GM06990 (cell line): ENCODE measurements at places on chromosomes 3 and 15.

- DNase-seq = no peak
These were observed 547.3 kb downstream of the MECOM start for GRCh38 chr3:169116056-169116693.

- DNase-seq = no peak
These were observed 3.2 kb upstream of the KY start for GRCh38 chr3:134654031-134654430.

- DNase-seq = no peak
These were observed 41.5 kb upstream of the MTMR10 start for GRCh38 chr15:31032961-31033371.

DNA sequence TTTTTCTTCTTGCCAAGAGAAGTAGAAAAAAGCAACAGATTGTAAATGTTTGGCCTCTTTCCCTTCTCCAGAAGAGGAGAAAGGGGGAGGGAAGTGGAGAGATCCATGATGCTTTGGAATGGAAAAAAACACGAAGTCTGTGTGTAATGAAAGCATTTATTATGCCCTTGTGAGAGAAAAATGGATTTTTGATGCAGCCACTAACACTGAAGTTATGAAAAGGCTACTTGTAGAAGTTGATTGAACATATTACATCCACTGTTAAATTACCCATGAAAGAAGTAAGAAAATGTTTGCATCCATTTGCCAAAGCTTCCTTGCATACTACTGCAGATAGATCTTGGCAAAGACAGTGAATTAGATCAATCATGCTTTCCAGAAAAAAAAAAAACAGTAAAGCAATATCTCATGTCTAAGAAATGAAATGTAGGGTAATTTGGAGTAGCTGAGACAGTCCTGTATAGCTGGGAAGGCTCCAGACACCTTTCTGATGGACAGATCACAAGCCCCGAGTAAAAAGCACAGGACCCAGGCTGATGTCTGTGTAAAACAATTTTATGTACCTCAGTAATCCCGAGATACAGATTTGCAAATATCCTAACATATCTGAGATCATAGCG, 295.5 kb downstream of the PLOD2 start:
- DNase-seq = no peak

- DNase-seq = no peak
These were observed 102.4 kb downstream of the ETFA start for GRCh38 chr15:76208786-76209424.

DNA sequence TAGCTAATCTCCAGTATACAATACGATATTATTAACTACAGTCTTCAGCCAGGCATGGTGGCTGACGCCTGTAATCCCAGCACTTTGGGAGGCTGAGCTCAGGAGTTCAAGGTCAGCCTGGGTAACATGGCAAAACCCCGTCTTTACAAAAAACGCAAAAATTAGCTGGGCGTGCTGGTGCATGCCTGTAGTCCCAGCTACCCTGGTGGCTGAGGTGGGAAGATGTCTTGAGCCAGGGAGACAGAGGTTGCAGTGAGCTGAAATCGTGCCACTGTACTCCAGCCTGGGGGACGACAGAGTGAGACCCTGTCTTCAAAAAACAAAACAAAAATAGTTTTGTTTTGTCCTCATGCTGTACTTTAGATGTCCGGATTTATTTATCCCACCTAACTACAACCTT, 29.2 kb upstream of the SV2B start:
- no peak for DNase-seq

DNA sequence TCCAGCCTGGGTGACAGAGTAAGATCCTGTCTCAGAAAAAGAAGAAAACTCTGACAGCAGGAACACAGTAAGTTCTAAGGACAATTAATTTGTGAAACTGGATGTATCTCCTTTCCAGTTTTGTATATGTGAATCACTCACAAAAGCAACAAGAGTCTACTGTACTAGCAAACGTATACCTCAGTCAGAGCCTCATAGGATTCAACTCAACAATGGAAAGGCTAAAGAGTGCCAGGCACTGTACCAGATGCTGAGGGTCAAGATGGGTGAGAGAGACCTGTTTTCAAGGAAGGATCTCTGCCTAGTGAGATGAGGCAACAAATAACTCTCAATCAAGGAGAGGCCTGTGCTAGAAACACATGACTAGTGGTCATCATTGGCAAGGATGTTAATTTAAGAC, 14.9 kb downstream of the TBL1XR1 start:
- no peak for DNase-seq

GRCh38 chr3:141306276-141306675, 62.0 kb upstream of the ZBTB38 start:
- DNase-seq = no peak

DNA sequence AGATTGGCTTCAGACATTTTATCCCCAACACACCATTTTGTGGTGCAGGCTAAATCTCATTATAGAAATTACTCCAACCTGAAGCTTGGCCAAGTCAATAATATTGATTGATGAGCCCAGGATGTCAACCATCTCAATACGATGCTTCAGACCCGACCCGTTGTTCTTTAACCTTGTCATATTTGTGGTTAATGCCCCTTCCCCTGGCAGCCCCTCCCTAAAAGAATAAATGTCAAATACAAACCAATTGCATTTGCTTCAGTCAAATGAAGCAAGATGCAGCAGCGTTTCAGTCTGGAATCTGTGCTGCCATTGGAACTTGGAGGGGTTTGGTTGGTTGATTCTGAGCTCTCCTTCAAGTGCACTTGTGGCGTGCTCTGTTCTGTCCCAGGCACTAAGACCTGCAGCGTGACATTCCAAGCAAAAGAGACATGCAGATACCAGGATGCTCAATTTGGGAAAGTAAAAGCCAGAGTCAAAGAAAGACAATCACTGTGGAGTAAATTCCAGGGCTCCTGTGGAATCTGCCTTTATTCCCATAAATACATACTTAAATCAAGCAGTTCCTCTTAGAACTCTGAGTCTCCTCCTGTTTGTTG, 23.8 kb upstream of the PSMD6 start:
- no peak for DNase-seq

DNA sequence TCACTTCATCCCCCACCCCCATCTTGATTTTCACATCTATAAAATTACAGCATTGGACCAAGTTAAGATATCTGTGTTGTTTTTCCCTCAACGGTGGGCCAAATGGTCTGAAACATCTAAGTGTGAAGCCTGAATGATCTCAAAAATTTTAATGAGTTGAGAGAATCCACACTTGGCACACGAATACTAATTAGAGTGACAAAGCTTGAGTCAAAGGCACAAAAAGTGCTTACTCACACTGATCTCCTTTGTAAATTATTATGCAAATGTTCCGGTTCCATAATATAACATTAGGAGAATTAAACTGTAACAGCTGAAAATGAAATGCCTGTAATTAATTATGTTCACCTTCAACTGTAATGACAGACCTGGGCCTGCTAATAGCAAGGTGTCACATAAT, 33.6 kb downstream of the GPR176 start:
- no peak for DNase-seq

DNA sequence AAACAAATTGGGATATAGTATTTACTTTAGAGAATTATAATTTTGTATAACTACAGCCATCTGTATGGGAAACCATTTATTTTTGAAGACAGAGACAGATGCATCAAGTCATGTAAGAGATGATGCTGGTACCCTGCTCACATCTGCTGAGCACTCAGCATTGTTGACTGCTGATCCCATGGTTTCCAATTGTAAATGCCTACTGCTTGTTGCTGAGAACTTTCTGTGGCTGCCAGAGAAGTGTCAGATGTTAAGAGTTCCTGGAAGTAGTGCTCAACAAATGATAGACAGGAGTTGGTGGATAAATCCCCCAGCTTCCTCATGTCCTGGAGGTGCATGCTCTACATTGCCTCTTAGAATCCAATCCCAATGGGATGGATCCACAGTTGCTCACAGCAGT, 167.1 kb downstream of the OXSM start:
- no peak for DNase-seq

GRCh38 chr3:14547693-14548092, 7.6 kb upstream of the GRIP2 start:
- no peak for DNase-seq

- DNase-seq = no peak
These were observed 24.3 kb downstream of the APBA2 start for GRCh38 chr15:28909958-28910500.

GRCh38 chr3:134068429-134068828, 38.7 kb upstream of the SLCO2A1 start:
- no peak for DNase-seq

DNA sequence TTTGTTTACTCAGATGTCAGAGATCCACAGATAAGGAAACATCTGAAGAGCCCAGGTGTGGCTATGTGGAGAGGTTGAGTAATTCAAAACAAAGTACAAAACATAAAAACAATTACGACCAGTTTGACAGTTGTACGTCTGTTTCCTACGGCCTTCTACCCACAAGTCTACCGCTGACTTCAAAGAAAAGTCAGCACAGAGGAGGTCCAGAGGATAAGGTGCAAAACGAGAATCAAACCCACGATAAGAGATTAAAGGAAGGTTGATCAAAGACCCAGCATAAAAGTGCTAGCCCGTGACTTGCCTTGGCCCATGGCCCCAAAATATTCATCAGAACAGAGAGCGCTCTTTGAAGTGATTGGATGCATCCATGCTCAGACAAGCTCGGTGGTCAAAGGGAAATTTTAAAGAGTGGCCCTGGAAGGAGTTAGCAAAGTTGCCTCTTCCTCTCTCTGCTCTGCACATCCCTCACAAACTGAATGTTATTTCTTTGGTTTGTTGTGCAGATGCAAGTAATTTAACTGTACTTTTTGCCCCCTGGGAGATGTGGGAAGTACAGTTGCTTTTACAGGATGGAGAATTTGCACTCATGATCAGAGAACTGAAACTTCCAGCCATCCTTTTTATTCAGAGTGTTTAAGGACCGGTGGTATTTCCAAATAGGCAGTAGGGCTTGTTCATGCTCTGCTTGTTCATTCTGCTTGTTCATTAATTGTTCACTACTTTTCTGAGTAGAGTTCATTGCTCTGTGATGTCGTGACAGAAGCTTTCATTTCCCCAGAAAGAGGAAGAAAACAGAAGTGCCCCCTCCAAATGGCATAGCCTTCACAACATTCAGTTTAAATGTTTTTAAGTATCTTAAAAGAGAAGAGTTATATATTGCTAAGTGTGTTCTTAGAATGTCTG, 31.1 kb downstream of the MME start:
- DNase-seq = no peak

DNA sequence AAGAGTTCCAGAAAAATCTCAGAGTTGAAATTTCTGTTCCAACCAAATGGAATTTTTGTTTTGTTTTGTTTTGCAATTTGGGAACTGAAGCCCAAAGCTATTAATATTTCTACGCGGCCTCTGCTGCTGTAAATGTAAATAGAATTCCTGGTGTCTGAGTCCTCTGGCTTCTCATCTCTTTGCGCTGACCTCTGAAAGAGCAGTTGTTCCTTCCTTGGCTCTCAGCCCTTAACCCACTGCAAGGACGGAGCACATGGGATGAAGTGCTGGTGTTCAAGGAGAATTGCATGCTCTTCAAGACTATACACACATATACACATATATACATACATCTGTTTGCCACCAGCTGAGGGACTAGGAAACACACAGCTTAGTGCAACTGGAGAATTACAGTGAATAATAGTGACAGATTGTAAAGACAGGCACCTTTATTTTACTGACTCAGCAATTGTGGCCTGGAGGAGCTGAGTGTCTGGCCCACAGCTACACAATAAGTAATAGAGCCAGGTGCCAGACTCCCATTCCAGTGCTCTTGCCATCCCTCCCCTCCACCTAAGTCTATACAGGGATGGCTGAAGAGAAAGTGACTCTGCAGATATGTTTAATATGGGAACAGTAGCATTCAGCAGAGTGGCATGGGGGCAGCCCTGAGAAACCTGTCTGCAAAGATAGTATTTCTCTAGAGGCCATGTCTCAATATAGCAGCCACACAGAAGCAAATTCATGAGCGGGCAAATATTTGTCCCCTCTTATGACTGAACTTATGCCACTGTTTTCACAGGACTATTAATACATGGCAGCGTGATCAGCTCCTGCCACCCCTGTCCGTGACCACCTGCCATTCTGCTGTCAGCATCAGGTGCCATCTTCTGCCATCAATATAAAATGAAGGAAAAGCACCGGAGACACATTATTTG, 42.3 kb downstream of the NEK10 start:
- DNase-seq = no peak

DNA sequence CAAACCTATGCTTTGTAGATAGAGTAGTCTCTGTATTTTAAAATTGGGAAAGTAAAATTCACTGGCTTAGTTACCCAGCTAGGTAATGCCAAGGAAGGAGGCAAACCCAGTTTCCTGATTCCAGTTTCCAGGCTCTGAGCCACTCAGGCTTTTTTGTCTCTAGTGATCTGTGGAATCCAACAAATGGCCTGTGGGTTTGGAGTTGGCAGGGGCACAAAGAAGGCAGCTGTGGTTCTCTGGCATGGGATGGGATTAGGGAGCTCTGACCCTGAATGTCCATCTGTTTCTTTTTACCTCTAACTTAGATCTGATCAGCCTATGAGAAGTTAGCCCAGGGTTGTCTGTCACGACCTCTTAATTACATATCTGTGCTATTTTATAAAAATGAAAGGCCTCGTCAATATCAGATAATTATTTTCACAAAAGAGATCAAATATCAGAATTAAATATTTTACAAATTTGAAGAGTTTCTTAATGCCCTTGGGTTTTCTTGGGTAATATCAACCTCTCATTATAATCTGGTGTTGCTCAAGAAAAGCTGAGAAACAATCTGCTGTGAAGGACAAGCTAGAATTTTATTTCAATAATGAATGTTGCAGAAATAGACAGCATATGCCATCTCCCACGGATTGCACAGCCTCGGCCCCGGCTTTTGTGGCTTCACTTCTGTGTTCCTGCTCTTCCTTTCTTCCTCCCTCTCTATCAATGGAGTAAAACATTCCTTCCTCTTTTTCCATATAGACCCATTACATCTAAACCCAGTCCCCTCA, 63.7 kb upstream of the DAZL start:
- DNase-seq = no peak

- no peak for DNase-seq
These were observed 303.9 kb downstream of the GAP43 start for GRCh38 chr3:115927197-115927596.

DNA sequence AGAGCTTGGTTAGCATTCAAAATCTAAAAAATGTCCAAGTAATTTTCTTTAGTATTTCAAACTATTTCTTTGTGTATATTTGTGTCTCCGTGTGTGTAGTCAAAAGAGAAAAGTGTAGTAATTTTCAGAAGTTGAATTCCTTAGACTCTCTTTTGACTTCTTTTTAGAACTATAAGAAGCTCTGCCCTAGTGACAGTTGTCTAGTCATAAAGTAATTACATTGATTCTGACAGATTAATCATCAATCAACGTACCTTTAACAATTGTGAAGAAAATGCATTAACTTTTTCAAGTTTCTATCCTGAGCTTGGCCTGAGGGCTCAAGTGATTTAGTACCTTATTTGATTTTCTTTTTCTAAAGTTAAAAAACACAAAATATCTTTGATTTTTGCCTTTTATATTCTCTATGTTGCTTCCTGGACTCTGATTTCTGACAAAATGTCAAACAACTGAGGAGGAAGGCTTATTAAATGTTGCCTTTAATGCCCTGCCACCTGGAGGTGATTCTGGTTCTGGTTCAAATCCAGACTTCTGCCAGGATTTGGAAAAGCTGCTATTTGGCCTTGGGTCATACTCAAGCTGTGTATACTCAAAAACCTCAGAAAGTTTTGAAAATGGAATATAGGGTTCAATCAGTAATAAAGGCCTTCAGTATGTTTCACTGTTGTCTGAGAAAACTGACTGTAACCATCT, 653.6 kb downstream of the NSUN3 start:
- no peak for DNase-seq
